ENCODE measurements at places on chromosomes 4 and X. TPM values are rescaled to one million over a fixed set of nuclear protein-coding genes. Genes with fewer than 3 reads are reported as not detected.

- peak overlapping the region; percentile 76 for H3K27ac ChIP-seq
- H3K27me3 ChIP-seq = no peaks in the 10 kb centered on the region
- no peak overlapping the region for H3K4me3 ChIP-seq
Measured at GRCh38 chr4:123599061-123599919, 202.7 kb downstream of the SPRY1 start.

DNA sequence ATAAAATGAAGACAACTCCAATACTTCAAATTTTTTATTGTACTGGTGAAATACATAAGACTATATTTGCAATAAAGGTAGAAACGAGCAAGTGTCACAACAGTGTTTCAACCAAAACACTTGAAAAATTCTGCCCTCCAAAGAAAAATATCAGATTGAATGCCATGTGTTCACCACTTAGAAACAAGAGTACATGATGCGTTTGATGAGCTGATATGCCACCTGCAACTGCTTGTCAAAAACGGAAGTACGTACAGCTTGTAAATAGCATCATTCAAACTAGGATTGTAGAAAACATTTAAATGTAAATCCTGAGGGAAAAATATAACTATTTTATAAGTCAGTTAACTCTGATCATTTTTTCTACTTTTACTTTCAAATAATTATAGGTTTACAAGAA lies 276.1 kb downstream of the ANTXR2 start:
- H3K4me1 ChIP-seq = no peaks in the 10 kb centered on the region
- no peaks in the 10 kb centered on the region for H3K27me3 ChIP-seq
- no peaks in the 10 kb centered on the region for H3K36me3 ChIP-seq

GRCh38 chr4:119151161-119151560 lies 15.5 kb downstream of the MYOZ2 start:
- H3K27me3 ChIP-seq = no peaks in the 10 kb centered on the region
- DNase-seq = no peak
- no peak overlapping the region for H3K4me3 ChIP-seq
- no peaks in the 10 kb centered on the region for H3K36me3 ChIP-seq
- no peaks in the 10 kb centered on the region for H3K4me1 ChIP-seq

GRCh38 chr4:113641025-113641431 lies 120.5 kb downstream of the CAMK2D start:
- H3K4me3 ChIP-seq = no peak overlapping the region
- H3K4me1 ChIP-seq = no peaks in the 10 kb centered on the region
- H3K27ac ChIP-seq = peak overlapping the region; percentile 69

DNA sequence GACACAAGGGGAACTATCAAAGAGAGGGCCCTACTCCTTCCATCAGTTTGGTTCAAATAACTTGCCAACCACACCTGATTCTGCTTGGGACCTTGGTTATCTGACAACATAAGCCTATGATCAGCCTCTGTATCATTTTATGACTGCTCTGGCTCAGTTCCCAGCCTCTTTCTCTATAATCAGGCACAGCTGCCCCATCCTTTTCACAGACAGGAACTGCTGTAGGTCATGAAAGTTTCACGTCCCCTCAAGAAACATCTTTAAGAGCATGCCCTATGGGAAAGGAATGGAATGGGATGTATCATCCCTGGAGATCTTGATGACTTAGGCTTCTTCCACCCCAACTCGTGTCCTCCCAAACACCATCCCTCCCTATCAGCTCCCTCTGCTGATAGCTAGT lies 243.4 kb downstream of the AR start:
- no peaks in the 10 kb centered on the region for H3K4me1 ChIP-seq
- no peak overlapping the region for H3K4me3 ChIP-seq
- H3K36me3 ChIP-seq = no peaks in the 10 kb centered on the region
- no peak for DNase-seq

The SLC49A3 gene
- 13.3 TPM for total RNA-seq

The BMP3 gene
- 2.5 TPM for total RNA-seq

GRCh38 chr4:181488926-181489325 lies 754.3 kb upstream of the TENM3 start:
- H3K4me1 ChIP-seq = no peaks in the 10 kb centered on the region
- no peaks in the 10 kb centered on the region for H3K36me3 ChIP-seq
- H3K27ac ChIP-seq = no peak overlapping the region
- H3K4me3 ChIP-seq = no peak overlapping the region
- DNase-seq = no peak

DNA sequence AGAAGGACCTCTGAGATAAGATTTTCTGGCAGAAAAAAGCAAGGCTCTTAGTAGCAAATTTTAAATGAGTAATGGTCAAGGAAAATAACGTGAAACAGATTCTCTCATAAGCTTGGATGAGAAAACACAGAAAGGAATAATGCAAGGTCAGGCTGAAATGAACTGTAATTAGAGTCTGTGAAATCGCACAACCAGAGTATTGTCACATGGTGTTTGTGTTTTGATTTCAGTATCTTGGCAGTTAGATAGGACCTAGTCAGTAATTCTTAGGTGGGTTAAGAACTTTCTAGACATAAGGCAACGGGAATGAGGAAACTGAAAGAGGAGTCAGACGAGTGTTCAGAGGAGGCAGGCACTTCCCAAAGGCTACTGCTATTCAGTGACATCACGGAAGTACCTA lies 34.6 kb downstream of the LIMCH1 start:
- H3K4me3 ChIP-seq = no peak overlapping the region
- H3K4me1 ChIP-seq = no peaks in the 10 kb centered on the region
- H3K36me3 ChIP-seq = no peaks in the 10 kb centered on the region

DNA sequence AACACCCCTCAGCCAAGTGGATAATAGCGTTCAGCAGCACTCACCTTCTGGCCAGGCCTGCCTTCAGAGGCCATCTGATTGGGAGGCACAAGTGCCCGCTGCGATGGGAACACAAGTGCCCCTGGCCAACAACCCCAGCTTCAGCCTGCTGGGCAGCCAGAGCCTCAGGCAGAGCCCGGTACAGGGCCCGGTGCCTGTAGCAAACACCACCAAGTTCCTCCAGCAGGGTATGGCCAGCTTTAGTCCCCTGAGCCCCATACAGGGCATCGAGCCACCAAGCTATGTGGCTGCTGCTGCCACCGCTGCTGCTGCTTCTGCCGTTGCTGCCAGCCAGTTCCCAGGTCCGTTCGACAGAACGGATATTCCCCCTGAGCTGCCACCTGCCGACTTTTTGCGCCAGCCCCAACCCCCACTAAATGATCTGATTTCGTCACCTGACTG lies 55.9 kb upstream of the MTM1 start:
- no peak for DNase-seq
- H3K27me3 ChIP-seq = no peaks in the 10 kb centered on the region
- H3K4me3 ChIP-seq = no peak overlapping the region
- no peaks in the 10 kb centered on the region for H3K4me1 ChIP-seq

DNA sequence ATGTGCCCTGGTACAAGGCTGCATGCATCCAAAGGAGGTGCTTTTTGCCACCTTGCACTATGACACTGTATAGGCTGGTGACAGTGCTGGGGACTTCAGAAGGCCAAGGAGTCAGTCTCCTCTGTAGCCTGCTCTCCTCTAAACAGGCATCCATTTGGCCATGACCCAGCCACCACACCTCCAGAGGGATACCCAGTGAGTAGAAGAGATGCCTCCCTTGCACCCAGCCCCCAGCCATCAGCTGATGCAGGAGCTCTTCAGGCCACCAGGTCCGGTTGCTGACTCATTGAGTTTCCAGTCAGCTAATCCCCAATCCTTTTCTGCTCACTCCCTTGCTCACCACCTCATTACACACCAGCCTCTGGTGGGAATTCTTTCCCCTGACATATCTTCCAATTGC lies 99.8 kb downstream of the PJA1 start:
- no peaks in the 10 kb centered on the region for H3K36me3 ChIP-seq
- no peaks in the 10 kb centered on the region for H3K27me3 ChIP-seq
- peak; percentile 14 for DNase-seq
- no peaks in the 10 kb centered on the region for H3K4me1 ChIP-seq
- no peak overlapping the region for H3K27ac ChIP-seq

DNA sequence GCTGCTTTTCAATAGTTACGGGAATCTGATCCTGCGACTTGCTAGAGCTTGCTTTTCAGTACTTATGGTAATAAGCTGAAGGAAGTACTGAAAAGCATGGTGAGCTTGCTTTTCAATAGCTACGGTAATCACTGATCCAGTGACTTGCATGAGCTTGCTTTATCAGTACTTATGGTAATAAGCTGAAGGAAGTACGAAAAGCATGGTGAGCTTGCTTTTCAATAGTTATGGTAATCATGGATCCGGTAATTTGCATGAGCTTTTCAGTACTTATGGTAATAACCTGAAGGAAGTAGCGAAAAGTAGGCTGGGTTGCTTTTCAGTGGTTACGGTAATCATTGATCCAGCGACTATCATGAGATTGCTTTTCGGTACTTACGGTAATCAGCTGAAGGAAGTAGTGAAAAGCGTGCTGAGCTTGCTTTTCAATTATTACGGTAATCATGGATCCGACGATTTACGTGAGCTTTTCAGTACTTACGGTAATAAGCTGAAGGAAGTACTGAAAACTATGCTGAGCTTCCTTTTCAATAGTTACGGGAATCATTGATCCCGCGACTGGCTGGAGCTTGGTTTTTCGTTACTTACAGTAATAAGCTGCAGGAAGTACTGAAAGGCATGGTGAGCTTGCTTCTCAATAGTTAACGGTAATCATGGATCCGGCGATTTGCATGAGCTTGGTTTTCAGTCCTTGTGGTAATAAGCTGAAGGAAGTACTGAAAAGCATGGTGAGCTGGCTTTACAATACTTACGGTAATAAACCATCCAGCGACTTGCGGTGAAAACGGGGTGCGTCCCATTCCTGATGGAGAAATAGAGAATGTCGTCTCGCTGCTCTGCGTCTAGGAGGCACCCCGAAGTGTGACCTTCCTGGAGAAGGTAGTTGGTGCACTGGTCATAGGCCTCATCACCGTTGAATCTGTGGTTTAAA lies 6.5 kb downstream of the CRLF2 start:
- H3K36me3 ChIP-seq = no peaks in the 10 kb centered on the region
- H3K27ac ChIP-seq = peak overlapping the region; percentile 10
- H3K4me3 ChIP-seq = peak overlapping the region; percentile 4

The MAGEB17 gene
- total RNA-seq = not detected

Data from Peyer's patch (tissue), 4 donors.